ENCODE measurements at places on chromosomes 3 and 15. TPM values are rescaled to one million over a fixed set of nuclear protein-coding genes. Genes with fewer than 3 reads are reported as not detected.
A peak's percentile ranks its signal among the peaks of the same experiment; 100 is the strongest.

Gene CCNDBP1
- polyA plus RNA-seq, result 47.2 TPM

Gene RSRC1
- polyA plus RNA-seq, result 12.1 TPM

Gene MORC1
- not detected for polyA plus RNA-seq

DNA sequence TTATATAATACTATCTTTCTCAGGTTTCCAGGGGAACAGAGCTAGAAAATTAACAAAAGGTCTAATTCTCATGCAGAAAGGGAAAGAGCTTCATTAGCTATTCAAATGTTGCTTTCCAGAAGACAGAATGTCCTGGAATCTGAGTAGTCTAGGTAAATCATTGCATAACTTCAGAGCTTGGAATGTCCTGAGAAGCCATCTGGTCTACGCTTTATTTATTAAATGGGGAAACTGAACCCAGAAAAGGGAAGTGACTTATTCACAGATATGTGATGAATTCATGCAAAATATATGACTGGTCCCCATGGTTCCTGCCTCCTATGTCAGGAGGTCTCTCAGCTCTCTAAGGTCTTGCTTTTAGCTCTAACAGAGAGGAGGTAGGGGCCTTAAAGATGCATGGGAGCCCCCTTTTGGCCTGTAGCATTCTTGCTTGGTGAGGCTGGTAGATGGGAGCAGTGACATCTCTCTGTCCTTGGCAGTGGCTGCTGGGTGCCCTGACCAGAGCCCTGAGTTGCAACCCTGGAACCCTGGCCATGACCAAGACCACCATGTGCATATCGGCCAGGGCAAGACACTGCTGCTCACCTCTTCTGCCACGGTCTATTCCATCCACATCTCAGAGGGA lies 99.2 kb downstream of the CEMIP start:
- no peak for DNase-seq

DNA sequence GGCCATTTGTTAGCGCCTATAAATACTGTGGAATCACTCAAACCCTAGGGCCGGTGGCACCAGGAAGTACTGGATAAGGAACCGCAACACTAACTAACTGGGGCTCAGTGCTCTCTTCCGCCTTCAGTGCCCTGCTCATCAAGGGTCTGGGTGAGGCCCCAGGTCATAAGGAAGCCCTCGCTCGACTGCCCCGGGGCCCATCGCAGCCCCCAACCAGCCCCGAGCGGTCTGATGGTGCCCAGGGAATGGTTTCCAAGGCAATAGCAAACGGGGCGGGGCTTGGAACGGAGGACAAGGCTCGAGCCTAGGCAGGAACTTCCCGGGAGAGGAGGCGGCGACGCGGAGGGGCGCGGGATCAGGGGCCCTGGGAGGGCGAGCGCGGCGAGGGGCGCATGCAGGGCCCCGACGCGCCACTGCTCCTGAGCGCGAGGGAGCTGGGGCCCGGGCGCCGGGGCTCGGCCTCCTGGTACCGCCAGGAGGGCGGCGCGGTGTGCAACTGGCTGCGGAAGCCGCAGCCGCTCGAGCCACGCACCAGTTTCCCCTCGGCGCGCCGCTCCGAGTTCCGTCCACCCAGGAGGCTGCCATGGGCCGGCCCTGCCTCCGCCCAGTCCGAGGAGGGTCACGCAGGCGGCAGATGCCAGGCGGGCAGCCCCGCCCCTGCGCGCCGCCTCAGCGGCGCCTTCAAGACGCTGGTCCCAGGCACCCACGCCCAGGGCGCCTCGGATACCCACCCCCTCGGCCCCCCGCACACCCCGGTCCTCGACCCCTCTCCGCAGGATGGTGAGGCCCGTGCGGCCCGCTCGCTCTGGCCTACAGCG lies at the start of gene TTLL3:
Gene TTLL3 (plus strand): TSS at position 648 of the 818 bp plus-strand sequence. CDS start 400 bp downstream, outside the sequence.
- peak; percentile 91 for DNase-seq

GRCh38 chr3:98855806-98856400 lies 45.6 kb downstream of the DCBLD2 start:
- peak; percentile 8 for DNase-seq

Measured in stomach (tissue), 19 donors.